ENCODE measurements at places on chromosomes 7 and 10.

DNA sequence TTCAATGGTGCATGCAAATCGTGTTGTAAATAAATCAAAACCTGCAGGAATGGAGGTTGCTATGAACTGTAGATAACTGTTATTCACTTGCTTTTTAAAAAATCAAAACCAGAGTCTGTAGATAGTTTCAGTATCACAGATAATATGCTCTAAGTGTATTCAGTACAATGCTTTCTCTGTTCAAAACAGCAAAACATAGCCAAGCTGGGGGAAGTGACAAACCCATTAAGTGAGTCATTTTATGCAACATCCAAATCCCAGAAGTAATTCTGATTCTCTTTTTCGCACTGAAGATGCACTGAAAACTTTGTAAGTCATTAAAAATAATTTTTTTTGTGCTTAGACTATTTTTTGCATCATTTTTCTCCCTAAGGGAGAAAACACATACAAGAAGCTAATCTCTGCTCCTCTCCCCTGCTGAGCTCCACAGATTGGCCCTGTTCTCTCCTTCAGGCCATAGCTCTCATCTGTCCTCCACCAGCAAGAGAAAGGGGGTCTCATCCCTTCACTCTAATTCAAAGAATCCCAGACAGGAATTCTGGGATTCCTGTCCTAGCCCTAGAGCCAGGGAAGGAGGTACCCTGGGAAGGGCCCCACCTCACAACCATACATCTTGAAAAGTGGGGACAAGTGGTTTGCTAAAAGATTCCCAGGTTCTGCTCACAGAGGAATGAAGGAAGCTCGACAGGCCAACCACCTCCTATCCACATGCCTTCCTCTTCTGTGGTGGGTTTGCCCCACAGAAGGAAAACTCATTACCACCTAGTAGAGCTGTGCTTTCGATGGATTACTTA lies 4.9 kb downstream of the PRTFDC1 start:
- no peak for DNase-seq

DNA sequence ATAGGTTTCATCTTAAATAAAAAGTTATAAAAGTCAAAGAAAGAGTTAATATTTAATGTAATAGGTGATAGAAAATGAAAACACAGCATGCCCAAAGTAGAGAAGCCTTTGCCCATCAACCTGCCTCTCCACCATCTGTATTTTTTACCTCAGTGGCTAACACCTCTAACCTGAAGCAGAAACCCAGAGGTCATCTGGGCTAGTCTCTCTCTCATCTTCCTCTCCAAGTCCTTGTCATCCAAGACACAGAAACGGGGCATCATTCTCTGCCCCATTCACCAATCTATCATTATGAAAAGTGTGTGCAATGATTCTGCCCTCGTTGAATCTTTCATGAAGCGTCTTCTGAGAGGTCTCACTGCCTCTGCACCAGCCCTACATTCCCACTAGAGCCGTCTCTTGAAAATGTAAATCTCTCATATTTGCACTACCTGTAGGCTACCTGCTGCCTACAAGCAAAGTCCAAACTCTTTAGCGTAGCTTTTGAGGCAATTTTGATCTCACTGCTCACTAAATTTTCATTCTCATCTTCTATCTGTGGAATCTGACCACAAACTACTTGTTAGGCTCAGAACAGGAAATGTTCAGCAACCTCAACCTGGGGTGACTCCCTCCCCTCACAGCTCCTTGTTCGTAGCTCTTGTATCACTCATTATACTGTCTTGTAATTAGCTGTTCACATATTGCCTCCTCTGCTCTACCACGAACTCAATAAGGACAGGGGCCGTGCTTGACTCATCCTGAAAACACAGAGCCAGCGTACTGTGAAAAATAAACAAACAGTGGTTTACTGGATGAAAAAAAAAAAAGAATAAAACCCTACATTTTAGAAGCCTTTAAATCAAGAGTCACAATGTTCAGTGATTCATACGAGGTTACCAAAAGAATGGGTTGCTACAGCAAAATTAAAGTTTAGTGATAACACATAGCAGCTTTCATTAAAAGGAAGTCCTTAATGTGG lies 83.1 kb downstream of the CTNNA3 start:
- DNase-seq = no peak

GRCh38 chr7:74059681-74060588 lies 23.7 kb upstream of the LIMK1 start:
- no peak for DNase-seq

DNA sequence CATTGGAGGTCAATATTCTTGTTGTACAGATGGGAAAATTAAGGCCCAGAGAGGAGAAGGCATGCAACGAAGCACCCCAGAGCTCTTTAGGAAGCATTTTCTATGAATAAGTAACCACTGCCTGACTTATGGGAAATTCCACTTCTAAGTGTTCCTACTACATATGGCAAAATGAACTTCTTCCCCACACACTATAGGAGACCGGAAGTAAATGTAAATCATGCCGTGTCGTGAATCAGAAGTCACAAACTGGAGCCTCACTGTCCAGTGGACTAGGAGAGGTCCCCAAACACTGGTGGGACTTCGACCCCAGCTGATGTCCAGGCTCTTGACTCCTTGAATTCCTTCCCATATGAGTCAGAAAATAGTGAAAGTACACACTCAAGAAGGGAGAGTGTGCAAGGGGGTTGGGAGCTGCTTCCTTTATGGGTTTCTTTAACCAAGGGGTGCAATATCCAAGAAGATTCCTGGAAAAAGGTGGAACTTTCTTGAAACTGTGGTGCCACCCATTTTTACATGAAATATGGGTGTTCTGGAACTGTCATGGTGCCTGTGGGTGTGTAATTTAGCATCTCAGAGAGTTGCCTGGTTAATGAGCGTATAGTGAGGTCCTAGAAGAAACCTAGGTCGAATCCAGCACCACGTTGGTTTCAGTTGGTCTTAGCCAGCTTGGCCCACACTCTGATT lies 6.7 kb downstream of the RASSF4 start:
- no peak for DNase-seq

GRCh38 chr10:98361131-98362025 lies 53.6 kb downstream of the PYROXD2 start:
- no peak for DNase-seq

DNA sequence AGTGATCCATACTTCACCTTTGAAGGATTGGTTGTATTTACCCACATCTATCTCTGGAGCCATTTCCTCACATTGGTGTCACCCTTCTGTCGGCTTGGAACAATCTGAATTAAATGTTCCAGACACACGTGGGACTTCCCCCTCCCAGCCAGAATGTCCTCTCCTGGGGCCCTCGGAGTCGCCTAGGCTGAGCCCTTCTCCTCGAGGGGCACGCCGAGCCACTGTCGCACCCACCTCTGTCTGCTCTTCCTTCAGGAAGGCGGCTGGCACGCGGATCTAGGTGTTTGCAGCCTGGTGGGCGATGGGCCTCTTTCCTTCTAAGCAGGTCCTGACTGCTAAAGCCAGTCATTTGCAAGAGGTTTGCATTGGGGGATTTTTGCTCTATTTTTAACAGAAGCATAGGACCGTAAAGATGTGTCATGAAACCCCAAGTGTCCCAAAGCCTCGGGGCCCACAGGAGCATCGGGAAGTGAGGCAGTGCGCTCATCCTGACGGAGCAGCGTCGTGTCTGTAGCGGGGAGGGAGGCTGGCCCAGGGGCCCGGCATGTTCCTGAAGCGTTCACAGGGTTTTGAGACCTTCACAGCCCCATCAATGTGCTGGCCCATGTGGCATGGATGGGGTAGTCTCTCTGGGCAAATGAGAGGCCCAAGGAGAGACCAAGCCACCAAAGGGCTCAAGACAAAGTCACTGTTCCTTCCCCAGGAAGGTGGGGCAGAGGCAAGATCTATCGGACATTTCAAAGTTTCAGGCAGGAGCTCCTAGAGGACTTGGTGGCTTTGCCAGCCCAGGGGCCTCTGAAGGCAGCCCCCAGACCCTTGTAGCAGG lies 86.7 kb downstream of the RGS10 start:
- DNase-seq = no peak

DNA sequence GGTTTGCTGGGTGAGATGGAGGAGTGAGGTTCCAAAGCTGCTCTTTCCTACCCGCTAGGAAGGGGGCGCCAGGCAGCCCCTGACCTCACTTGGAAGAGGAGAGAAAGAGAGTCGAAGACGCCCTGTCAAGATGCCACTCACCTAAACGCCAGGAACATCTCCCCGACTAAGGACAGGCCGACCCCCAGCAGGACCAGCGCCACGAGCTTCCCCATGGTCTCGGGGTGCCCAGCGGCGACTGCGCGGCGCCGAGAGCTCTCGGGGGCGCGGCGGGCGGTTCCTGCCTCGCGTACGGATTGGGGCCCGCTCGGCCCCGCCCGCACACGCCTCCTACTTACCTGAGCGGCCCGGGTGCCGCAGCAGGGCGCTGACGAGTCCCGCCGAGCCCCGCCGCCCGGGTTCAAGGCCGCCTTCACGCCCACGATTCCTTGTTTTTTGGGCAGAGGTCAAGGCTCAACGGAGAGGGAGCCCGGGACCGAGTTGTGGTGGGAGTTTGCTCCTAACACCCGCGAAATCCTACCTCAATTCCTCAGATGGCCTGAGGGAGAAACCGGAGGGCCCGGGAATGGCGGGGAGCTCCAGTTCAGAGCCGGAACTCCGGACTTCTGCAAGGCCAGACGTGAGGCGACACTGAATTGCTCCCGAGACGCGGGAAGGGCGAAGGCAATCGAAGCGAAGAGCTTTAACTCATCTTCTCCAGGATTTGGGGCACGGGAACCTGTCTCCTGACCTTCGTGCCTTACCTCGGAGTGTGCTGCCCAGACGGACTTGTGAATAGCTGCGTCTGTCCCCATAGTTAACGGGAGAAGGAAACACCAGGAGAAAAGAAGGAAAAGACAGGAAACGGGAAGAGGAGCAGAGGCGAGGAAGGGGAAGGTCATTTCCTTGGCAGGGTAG lies at the start of gene PON3:
TSS of gene PON3 (minus strand) at position 240 of the 897 bp plus-strand sequence. CDS start at position 215, 25 bp downstream.
- no peak for DNase-seq

- no peak for DNase-seq
Observed at GRCh38 chr10:44975431-44976331, 2.9 kb downstream of the DEPP1 start.

GRCh38 chr10:111479966-111480365 lies 403.1 kb downstream of the ADRA2A start:
- no peak for DNase-seq

DNA sequence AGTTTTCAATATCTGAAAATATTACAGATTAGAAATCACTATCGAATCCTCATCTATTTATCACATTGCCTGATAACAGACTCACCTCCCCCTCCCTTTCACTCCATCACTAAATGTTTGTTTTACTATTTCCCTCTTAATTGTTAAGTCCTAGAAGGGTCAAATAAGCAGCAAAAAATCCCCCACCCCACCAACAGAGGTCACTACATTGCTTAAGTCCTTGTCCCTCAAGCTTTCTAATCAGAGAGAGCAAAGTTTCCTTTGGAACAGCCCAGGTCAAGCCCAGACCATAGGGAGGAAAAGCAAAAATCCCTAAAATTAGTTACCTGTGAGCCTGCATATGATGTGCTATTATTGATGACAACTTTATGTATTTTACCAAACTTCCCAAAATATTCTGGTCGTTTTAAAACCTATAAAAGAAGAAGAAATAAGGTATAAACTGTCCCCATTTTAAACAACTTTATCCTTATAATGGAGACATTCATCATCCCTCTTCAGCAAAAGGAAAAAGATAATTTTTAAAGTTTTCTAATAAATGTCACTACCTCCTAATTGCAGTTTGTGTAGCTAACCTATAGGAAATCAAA lies 95.0 kb downstream of the CNOT4 start:
- no peak for DNase-seq

- DNase-seq = no peak
Observed at GRCh38 chr7:34317039-34317438, 341.0 kb upstream of the NPSR1 start.

GRCh38 chr10:32877915-32878314 lies 80.1 kb downstream of the ITGB1 start:
- no peak for DNase-seq

GRCh38 chr7:8357536-8357935 lies 75.9 kb upstream of the NXPH1 start:
- DNase-seq = no peak

- no peak for DNase-seq
Observed at GRCh38 chr7:150982351-150982750, 4.2 kb upstream of the KCNH2 start.

- DNase-seq = no peak
Observed at GRCh38 chr10:3729397-3729976, 55.5 kb downstream of the KLF6 start.

DNA sequence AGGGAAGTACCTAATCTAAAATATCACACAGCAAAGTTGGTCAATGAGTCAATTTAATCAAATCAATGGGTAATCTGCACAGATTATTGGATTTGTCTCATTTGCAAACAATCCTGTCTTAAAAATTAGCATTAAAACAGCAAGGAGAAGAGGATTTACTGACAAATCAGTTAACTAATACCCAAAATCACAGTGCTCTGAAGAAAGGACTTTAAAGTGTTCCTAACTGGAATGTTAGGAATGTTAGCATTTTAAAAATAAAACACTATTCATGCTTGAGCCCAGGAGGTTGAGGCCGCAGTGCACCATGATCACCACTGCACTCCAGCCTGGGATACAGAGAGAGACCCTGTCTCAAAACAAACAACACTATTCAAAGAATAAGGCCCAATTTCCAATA lies 83.1 kb downstream of the CHCHD3 start:
- DNase-seq = no peak
